Epithelial cell of umbilical artery (primary cell): ENCODE measurements at places on chromosomes 6 and 20. TPM values are rescaled to one million over a fixed set of nuclear protein-coding genes. Genes with fewer than 3 reads are reported as not detected.

MOG gene
- not detected in 2 replicates for total RNA-seq

VSX1 gene
- not detected in 2 replicates for total RNA-seq

RNF182 gene
- total RNA-seq: 0.32 and 0.61 TPM in 2 replicates

RRAGD gene
- total RNA-seq: 0.30 and 0.32 TPM in 2 replicates

PLAGL1 gene
- total RNA-seq: 4.2 and 11.7 TPM in 2 replicates

RPRD1B gene
- 12.0 and 19.0 TPM in 2 replicates for total RNA-seq

COL9A1 gene
- total RNA-seq: not detected in 2 replicates

LGSN gene
- not detected in 2 replicates for total RNA-seq

SNPH gene
- 4.9 and 6.8 TPM in 2 replicates for total RNA-seq

DLK2 gene
- 0.46 and 0.65 TPM in 2 replicates for total RNA-seq

SOX4 gene
- total RNA-seq: 42.9 and 65.6 TPM in 2 replicates

KIF25 gene
- not detected in 2 replicates for total RNA-seq

TBXT gene
- not detected in 2 replicates for total RNA-seq

SPEF1 gene
- total RNA-seq: not detected in 2 replicates

BNIP5 gene
- total RNA-seq: not detected in 2 replicates

CCN6 gene
- not detected in 2 replicates for total RNA-seq

IDH3B gene
- 128 and 129 TPM in 2 replicates for total RNA-seq

PPP1R16B gene
- 54.9 and 72.4 TPM in 2 replicates for total RNA-seq

PNPLA1 gene
- not detected in 2 replicates for total RNA-seq

ULBP2 gene
- total RNA-seq: 6.8 and 9.6 TPM in 2 replicates

LY86 gene
- total RNA-seq: not detected in 2 replicates

RALGAPA2 gene
- 17.9 and 35.4 TPM in 2 replicates for total RNA-seq
